Kidney epithelial cell (primary cell): ENCODE measurements at places on chromosomes 3 and 15. TPM values are rescaled to one million over a fixed set of nuclear protein-coding genes. Genes with fewer than 3 reads are reported as not detected.

Gene DPPA2
- not detected in 2 replicates for total RNA-seq

- no peak for DNase-seq
Observed at GRCh38 chr3:121793078-121793477, 41.8 kb downstream of the IQCB1 start.

Gene CDCP1
- 82.0 and 92.1 TPM in 2 replicates for total RNA-seq

GRCh38 chr3:42101048-42101447 lies 9.9 kb downstream of the TRAK1 start:
- no peak for DNase-seq

Gene USP19
- 55.2 and 62.6 TPM in 2 replicates for total RNA-seq

GRCh38 chr15:81103857-81104256 lies 30.2 kb upstream of the CFAP161 start:
- no peak for DNase-seq

DNA sequence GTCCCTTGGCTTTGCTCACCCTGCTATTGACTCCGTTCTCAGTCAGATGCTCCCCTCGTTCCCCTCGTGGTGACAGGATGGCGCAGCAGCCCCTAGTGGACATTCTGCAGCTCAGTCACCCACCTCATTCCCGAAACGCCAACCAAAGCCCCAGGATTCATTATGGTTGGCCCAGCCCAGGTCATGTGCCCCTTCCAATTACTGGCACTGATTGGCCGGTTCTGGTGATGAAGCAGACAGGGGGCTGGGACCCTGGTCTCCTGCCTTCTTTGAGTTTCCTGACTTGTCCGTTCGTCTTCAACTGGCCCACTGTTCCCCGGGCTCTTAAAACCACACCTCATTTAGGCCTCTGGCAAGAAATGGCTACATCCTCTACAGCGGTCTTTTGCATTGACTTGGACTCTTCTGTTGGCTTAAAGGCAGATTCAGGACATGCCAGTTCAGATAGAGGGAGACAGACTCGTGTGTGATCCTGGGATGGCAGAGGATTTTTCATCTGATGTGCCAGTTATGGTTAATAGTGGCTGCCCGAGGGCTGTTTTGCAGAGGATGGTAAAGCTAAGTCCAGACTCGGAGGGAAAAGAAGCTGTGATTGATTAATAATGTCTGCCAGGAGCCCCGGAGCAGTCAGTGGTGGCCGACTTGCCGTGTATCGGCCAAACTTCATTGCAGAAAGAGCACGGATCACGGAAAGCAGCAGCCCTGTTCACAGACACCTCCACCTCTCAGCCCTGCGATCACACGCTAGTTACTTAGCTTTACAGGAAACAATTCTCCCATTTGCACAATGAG lies 37.8 kb downstream of the LSM3 start:
- no peak for DNase-seq

DNA sequence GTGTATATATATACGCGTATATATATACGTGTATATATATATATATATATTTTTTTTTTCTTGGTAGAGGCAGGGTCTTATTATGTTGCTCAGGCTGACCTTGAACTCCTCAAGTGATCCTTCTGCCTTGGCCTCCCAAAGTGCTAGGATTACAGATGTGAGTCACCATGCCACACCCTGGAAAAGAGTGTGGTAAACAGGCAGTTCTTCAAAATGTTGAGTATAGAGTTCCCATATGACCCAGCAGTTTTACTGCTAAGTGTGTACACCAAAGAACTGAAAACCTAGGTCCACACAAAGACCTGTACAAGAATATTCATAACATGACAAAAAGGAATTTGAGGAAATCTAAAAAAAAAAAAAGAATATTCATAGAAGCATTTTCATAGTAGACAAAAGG lies 71.8 kb upstream of the GCNT3 start:
- no peak for DNase-seq

Gene NEK10
- total RNA-seq = 0.67 and 1.4 TPM in 2 replicates

Gene C2CD4A
- total RNA-seq = 0.25 and 0.75 TPM in 2 replicates

DNA sequence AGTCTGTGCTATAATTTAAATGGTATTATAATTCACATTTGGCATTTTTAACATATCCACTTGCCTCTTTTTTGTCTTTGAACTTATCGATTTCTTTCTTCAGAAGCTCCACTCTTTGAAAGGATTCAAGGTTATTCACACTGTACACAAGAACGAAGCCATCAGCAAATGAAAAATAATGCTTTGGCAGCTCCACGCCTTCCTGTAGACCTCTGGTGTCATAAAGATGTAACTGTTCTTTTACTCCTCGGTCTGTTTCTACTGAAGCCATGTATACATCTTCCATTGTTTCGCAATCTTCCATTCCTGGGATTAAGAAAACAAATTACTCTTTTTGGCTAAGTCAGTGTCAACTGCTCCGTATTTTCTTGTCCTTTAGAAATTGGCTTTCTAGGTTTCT lies 16.0 kb downstream of the NKIRAS1 start:
- no peak for DNase-seq

Gene KBTBD8
- total RNA-seq = 0.67 and 0.89 TPM in 2 replicates

Gene GXYLT2
- total RNA-seq = 7.4 and 9.3 TPM in 2 replicates

DNA sequence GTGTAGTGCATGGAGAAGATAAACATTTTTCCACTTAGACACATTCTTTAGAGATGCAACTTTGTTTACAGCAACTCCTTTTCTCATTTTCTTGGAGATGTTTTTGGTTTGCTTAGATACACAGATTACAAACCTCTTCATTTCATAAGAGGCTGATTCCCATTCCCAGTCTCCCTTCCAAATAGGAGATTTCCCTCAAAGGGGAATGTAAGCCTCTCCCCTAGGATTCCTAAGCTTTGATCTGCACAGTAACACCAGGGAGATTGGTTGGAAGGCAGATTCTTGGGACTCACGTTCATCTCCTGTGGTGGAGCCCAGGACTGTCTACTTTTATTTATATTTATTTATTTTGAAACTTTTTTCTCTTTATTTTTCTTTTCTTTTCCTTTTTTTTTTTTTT lies 63.2 kb downstream of the MCTP2 start:
- no peak for DNase-seq

DNA sequence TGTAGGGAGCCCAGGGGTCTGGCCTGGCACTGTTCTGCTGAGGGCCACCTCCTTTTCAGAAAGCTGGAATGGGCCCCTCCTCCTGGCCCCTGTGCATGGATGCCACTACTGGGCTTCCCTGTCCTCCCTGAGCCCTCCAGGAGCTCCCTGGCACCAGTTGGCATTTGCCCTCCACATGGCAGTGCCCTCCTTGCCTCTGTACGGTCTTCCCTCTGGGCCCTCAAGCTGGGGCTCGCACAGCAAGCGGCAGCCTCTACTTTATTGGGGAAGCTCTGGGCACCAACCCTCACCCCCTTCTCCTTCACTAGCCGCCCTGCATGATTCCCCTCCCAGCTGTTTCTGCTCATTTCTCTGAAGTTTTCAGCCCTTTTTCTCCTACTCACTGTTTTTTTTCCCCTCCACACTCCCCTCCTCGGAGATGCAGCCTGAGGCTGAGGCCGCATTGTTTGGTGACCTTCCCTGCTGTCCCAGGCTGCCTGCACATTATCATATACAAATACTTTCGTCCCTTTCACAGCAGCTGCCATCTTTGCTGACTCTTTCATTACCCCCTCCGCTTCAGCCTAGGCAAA lies 127.3 kb downstream of the EEFSEC start:
- no peak for DNase-seq

Gene GLDN
- total RNA-seq = not detected in 2 replicates

Gene SSUH2
- not detected in 2 replicates for total RNA-seq

Gene AMT
- 4.9 and 6.6 TPM in 2 replicates for total RNA-seq

DNA sequence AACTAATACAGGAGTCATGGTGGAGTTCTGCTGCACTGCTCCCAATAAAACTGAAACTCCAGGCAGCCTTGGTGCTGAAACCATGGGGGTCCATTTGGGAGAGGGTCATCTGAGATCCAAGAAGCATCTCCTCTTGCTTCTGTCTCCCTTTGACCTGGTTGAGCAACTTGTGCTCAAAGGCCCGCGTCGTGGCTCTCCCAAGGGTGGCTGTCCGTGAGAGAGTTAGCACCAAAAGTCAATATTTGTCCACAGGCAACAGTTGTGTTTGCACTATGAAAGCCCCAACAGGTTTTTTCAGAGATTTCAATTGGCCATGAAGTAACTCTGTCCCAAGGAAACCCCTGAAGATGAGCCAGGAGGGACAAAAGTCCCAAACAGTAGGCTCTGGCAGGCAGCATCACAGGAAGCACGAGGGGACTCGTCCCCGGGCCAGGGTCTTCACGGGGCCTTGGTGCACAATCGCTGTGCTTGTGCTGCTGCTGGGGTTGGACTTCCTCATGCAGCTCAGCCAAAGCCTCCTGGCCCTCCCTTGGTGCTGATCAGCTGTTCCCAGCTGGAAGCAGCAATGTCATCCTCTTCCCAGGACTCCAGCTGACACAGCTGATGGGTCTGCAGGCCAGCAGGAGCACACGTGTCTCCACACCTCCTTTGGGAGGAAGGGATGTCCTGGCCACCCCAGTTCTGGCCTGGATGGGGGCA lies 39.4 kb upstream of the WNT5A start:
- DNase-seq = no peak

GRCh38 chr3:140655678-140656077 lies 22.2 kb upstream of the TRIM42 start:
- no peak for DNase-seq

DNA sequence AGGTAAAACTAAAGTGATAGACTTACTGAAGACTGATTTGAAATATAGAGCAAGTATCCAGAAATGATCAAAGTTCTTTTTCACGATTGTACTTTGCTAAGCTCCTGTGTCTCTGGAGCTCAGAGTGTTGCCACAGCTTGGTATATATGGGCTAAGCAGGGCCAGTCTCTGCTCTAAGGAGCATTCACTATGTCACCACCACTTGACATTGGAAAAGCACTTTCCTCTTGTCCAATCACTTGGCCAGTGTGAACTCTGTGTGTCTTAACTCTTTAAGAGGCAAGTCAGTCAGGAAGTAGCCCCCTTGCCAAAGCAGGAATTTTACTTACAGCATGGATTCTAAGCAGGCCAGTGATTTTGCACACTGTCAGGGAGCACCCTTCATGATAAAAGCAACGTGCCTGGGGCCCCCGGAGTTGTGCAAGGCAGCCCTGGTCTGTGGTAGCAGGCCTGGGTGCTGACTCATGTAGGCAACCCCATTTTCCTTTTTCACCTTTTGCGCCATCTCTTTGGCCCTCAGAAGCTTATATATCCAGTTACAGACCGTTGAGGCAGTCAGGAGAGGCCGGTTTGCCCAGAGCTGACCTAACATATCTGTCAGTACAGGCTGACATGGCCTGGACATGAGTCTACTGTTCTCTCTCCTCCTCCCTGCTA lies 73.0 kb downstream of the HCN4 start:
- no peak for DNase-seq

Gene GASK1A
- 1.0 and 2.3 TPM in 2 replicates for total RNA-seq

DNA sequence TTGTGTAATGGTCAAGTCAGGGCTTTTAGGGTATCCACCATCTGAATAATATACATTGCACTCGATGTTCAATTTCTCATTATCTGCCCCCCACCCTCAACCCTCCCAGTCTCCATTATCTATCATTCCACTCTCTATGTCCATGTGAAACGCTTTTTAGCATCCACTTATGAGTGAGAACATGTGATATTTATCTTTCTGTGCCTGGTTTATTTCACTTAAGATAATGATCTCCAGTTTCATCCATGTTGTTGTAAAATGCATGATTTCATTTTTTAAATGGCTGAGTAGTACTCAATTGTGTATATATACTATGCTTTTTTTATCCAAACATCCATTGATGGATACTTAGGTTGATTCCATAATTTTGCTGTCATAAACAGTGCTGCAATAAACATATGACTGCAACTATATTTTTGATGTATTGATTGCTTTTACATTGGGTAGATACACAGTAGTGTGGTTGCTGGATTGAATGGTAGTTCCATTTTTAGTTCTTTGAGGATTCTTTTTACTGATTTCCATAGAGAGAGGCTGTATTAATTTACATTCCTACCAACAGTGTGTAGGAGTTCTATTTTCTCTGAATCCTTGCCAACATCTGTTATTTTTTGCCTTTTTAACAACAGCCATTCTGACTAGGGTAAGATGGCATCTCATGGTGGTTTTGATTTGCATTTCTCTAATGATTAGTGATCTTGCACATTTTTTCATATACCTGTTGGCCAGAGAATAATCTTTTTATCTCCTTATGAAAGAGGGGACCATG lies 332.9 kb upstream of the TGFBR2 start:
- DNase-seq = no peak

Gene ECE2
- not detected in 2 replicates for total RNA-seq

Gene ACKR4
- total RNA-seq = not detected in 2 replicates

DNA sequence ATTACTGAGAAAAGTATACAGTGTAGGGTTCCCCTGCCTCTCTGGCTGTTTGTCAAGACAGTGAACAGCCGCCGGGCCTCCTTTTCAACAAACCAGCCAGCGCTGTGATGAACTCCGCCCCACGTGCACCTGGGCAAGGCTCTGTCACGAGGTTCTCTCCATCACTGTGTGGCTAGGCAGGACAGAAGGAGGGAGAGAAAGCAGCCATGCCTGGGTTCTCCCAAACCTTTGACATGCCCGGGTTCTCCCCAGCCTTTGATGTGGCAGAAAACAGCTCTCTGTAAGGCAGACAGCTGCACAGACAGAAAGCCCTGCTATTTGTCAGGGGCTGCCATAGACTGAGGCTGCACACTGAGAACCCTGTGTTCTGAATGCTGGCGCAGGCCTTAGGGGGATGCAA lies 101.4 kb upstream of the TRPM1 start:
- DNase-seq = no peak

Gene EIF4A2
- total RNA-seq = 269 and 292 TPM in 2 replicates

Gene GOLGA6A
- total RNA-seq = not detected in 2 replicates

Gene CACNA2D3
- 0.17 and 0.55 TPM in 2 replicates for total RNA-seq

Gene PRR20G
- total RNA-seq = 0.75 TPM in 1 of 2 replicates, not detected in the other

DNA sequence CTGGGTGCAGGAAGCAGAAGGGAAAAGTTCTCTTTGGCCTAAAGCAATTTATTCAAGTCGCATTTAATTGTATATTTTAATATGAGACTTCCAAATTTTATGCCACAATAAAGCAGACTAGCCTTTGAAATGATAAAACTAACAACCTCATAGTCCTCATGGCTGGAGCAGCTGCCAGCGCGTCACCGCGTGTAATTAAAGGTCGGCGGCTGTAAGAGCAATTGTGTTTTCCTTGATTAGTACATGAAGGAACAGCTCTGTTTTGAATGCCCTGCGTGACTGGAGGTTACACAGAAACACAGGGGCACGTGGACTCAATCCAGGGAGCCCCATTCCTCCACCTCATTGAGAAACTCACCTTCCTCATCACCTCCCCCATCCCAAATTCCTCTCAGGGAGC lies 10.1 kb upstream of the LRRC15 start:
- no peak for DNase-seq

- DNase-seq = no peak
Observed at GRCh38 chr15:23497710-23498111, 50.7 kb upstream of the GOLGA6L2 start.

Gene IL17RB
- total RNA-seq = 0.04 and 0.27 TPM in 2 replicates
